NCI-H1105 treated with DMSO at 0.1 percent for 48 hours (cell line): ENCODE measurements at places on chromosomes 7 and 10.

- DNase-seq = no peak
These were observed 580.6 kb downstream of the PHTF2 start for GRCh38 chr7:78379148-78379547.

DNA sequence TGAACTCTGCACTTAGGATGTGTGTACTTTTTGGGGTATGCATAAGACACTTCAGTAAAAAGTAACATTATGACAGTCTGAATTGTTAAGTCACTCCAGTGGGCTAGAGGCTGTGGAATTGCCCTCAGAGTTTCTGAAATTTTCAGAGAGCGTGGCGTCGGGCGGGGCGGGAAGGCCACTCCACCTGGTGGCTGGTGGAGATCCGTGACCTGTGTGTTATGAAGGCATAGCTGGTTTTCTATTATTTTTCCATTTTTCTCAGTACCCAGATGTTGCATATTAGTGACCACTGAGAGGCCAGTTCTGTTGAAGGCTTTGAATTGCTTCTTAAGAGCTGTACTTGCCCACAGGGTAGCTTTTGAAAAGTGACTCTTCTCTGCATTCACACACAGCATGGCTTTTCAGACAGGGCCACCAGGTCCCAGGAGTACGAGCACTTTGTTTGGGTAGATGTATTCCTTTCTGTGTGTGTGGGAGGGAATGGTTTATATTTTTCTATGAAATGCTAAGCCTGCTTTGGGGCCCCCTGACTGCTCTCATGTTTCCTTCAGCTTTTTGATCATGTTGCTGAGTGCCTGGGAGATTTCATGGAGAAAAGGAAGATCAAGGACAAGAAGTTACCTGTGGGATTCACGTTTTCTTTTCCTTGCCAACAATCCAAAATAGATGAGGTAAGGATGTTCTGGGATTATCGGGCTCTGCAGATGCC, 52.3 kb downstream of the TACR2 start:
- DNase-seq = no peak

GRCh38 chr7:4840079-4840501, 21.7 kb downstream of the PAPOLB start:
- no peak for DNase-seq

DNA sequence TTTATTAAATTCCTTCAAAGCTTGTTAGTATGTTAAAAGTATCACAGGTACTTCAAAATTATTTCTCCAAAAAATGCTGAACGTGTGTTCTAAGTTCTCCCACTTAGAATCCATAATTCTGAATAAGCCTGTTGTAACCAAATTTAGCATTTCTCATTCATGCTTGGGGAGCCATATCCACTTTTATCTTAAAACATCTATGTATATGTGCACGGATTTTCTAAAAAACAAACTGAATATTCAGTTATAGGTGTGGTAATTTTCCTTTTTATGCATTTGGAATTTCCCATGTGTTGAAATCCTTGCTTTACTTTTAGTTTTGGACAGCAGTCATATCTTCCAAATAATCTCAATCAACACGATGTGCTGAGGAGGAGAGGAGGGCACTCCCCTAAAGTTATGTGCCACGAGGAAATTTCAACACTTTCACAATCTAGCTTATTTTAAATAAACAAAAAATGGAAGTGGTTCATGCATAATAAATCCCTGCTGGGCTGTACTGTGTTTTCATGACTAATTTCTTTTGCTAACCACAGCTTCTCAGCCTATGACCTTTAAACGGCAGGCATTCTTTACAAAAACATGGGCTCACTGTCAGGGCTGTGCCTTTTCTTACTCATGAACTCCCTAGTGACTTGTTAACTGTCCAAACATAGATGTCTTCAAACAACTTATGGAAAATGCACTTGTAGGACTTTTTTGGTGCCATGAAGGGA, 380.3 kb upstream of the SEMA3C start:
- no peak for DNase-seq

DNA sequence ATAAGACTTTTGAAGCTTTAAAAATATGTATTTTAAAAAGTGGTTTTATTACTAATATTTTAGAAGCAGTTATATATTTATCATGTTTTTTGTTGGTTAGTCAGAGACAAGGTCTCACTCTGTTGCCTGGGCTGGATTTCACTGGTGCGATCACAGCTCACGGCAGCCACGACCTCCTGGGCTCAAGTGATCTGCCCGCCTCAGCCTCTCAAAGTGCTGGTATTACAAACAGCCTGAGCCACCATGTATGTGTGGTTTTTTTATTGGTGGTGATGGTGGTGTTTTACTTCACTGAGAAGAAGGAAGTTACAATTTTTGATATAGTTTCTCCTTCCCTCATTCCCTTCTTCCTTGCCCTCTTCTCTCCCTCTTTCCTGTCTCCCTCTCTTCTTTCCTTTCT, 13.4 kb downstream of the NHLRC2 start:
- DNase-seq = no peak

GRCh38 chr10:5588603-5589002, 63.8 kb downstream of the CALML3 start:
- no peak for DNase-seq

DNA sequence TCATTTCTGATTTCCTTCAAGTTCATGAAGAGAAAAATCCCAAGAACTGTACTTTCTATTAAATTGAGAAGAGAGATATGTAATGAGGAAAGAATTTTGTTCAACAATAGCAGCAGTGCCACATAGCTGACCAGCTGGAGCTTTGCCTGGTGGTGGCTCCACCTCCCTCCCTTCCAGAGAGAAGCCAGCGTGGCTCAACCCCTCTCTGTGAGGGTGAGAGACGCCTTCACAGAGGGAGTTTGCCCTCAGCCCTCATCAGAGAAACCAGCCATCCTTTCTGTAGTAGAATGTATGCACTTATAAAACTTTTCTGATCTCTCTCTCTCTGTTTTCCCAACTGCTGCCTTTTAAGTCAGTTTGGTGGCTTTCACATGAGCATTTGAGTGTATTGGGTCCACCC, 20.5 kb upstream of the COL1A2 start:
- no peak for DNase-seq

GRCh38 chr7:81783818-81784217, 14.0 kb upstream of the HGF start:
- no peak for DNase-seq

GRCh38 chr7:79176859-79177477, 276.5 kb downstream of the MAGI2 start:
- DNase-seq = peak; percentile 66

- DNase-seq = no peak
These were observed 8.1 kb downstream of the DDC start for GRCh38 chr7:50557099-50557498.

DNA sequence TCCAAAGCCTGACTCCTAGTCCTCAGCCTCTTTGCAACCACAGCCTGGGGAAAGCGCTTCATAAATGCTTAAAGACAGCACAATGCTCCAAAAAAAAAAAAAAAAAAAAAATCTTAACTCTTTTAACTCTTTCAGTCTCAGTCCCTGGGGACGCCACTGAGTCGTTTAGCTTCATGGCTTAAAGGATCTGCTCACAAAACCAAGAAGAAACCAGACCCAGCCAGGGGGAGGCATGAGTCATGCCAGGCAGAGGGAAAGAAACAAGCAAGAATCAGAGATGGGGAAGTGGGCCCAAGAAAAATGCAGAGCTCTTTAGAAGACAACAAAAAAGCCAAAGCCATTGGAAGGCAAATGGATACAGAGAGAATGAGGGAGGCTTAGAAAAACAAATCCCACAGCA, 32.5 kb upstream of the DOCK1 start:
- DNase-seq = no peak

- peak; percentile 92 for DNase-seq
These were observed 37.3 kb upstream of the LAMB4 start for GRCh38 chr7:108167460-108167859.

DNA sequence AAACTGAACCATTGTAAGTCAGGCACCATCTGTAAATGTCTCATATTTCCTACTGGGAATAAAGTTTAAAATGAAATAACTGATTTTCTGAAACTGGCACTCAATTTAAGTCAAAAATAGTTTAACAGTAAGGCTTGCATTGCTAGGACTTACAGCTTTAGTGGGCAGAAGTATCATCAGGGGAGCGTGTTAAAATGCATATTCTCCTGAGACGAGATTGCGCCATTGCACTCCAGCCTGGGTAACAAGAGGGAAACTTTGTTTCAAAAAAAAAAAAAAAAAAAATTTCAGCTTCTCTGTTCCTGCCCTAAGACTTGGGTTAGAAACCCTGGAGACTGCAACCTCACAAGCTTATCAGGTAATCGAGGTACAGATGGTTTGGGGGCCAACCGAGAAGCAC, 65.4 kb downstream of the UBE3C start:
- DNase-seq = no peak

DNA sequence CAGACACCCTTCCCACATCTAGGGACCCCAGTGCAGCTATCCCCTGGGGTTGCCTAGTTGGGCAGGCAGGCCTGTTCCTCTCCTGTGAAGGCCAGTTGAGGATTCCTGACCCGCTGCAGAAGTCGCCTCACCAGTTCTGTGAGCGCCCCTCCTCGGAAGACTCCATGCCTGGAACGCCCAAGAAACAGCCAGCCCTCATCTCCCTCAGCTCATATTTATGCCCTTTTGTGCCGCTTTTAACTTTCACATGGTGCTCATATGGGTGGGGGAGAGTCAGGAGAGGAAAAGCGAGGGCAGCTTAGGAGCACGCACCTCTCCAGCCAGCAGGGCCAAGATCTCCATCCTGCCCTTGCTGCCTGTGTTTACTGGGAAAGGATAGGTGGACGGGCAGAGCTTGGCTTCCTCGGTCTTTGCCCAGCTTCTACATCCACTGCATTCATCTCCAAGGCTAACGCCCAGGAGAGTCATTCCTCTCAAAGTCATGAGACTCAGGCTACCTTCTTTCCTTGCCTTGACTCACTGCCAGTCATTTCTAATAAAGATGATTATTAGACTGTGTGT, 286.6 kb downstream of the USP6NL start:
- no peak for DNase-seq

- DNase-seq = no peak
These were observed 85.2 kb downstream of the CHCHD3 start for GRCh38 chr7:132996581-132997242.

- no peak for DNase-seq
These were observed 155.6 kb upstream of the SEMA3C start for GRCh38 chr7:81074406-81074805.

- peak; percentile 14 for DNase-seq
These were observed 88.2 kb upstream of the FAM133B start for GRCh38 chr7:92678291-92678920.

DNA sequence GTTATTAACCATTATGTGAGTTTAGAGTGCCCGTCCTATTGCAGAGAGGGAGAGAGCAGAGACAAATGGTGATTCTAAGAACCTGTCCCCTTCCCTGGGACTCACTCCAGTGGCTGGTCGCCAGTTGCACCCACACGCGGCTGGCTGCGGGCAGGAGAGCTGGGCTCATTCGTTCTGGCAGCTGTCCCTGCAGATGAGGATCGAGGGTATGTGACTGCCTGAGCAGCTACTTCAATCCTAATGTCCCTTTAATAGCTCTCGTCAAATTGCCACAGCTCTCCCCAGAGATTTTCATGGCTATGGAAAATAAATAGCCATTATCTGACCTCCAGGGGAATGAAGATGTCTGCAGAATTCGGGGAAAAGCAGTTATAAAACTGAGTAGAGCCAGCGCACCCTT, 41.6 kb downstream of the RBM28 start:
- peak; percentile 16 for DNase-seq

- DNase-seq = peak; percentile 2
These were observed 48.4 kb downstream of the GATA3 start for GRCh38 chr10:8102708-8103401.

DNA sequence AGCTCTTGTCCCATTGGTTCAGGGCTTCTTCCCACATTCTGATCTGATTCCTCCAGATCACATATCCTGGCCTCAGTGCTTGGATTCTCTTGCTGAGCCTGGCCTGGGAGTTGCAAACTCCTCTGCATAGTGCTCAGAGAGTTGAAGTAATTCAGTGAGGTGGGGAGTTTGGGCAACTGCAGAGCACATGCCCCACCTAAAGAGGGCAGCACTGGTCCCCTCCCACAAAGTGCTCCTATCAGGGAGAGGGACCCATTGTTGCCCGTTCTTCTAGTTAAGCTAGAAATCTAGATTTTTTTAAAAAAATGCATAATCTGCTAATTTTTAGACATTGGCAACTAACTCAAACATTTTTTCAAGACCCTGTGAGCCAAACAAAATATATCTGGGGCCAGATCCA, 45.1 kb downstream of the CHN2 start:
- DNase-seq = no peak

GRCh38 chr7:103936558-103936957, 52.9 kb downstream of the RELN start:
- DNase-seq = no peak

DNA sequence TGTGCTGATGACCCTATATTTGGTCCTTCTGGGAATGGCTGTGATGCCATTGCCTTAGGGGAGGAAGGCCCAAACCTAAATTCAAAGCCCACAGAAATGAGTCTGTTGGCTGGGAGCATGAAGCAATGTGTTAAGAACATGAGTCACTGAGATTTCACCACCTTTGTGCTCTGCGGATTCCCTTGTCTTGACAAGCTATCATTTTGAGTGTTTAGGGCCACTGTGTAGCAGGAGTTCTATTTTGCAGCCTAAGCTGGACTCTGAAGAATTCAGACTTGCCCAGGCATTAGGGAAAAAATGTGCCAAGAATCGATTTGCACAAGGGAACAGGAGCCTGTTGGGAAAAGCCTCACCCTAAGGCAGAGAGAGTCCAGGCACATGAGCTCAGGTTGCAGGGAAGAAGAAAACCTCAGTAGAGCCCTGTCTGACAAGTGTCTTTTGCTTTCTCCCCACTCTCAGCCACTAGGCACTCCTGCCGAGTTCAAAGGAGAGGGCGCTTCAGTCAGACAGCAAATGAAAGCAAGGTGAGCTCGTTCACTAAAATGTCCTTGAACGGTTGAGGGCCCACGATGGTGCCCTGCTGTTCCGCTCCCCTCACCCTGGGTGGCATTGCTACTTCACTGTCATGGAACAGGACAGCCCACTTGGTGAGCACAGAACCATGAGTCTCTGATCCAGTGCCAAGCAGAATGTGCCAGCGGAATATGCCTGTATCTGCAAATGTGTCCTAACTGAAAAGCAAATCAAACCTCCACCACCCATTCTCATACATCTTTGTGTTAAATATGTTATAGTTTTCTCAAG, 93.6 kb downstream of the PRLHR start:
- DNase-seq = no peak

GRCh38 chr10:48245977-48246376, 28.5 kb downstream of the FRMPD2 start:
- no peak for DNase-seq

DNA sequence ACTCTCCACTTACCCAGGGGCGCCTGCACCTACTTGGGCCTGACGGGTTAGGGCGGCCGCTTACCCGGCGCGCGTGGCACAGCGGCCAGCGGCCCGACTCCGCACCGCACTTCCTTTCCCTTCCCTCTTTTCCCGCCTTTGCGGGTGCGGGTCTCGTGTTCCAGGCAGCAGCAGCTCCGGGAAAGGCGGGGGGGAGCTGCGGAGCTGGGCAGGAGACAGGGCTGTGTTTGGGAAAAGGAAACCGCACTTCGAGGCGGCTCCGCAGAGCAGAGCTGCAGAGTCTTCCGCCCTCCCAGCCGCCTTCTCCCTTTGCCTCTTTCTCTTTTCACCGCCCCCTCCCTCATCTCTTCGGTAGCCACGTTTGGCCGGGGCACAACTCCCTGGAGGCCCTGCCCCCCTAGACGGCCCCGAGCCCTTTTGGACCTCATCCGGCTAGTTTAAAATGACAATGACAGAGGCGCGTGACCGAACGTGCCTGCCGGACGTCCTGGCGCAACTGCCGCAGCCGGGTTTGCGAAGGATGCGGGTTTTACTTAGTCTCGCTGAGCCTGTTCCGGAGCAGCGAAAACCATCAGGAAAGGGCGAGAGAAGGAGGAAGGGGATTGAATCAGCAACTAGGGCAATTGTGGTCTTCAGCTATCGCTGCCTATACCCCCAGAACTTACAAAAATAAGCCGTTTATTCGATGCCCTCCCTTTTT, 7.9 kb upstream of the PAX2 start:
- DNase-seq = no peak
